SK-N-SH (cell line): ENCODE measurements at places on chromosomes 1 and 21. TPM values are rescaled to one million over a fixed set of nuclear protein-coding genes. Genes with fewer than 3 reads are reported as not detected.

IFI44 gene
- polyA plus RNA-seq: 6.5 and 8.7 TPM in 2 replicates

HMCN1 gene
- 59.5 and 92.6 TPM in 2 replicates for polyA plus RNA-seq

SPRR2E gene
- not detected in 2 replicates for polyA plus RNA-seq

DNA sequence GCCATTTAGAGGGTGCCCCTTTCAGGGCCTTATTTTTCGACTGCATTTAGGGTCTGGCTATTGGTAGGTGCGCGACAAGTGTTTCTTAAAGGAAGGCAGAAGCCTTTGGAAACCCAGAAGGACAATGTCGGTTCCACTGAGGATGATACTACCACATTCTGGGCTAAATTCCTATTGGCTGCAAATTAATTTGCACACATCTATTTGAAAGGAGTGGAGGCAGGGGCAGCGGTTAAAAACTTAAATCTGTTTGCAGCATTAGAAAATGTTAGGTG, 1.1 kb downstream of the PATJ start:
- no peaks in the 10 kb centered on the region for H3K36me3 ChIP-seq
- H3K27me3 ChIP-seq: no peaks in the 10 kb centered on the region
- peak overlapping the region; percentile 67; the same call in 1 of the 2 replicates for H3K27ac ChIP-seq
- peaks cover 5% of the 10 kb centered on the region; the same call in 1 of the 2 replicates for H3K4me1 ChIP-seq

DNA sequence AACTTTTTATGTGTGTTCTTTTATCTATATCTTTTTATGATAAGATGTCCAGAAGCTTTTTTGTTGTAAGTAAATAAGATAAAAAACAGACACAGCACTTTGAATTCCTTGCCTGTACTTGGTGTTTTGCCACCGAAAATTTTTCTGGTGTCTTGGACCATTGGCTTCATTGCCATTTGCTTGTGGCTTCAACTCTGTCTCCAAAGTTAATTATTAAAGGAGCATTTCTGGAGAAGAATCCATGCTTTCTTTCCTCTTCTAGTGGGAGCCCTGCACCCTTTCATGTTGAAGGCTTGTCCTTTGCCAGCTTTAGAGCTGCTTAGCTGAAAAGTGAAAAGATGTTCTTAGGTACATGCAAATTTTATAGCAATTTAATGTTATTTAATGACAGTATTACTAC, 112.2 kb downstream of the DYRK1A start:
- no peak for DNase-seq
- H3K27ac ChIP-seq: no peak overlapping the region
- no peak overlapping the region for H3K4me3 ChIP-seq
- H3K36me3 ChIP-seq: peaks cover 42% of the 10 kb centered on the region
- no peaks in the 10 kb centered on the region for H3K4me1 ChIP-seq
- H3K27me3 ChIP-seq: no peaks in the 10 kb centered on the region

- H3K36me3 ChIP-seq: peaks cover 45% of the 10 kb centered on the region
- DNase-seq: no peak
- no peaks in the 10 kb centered on the region for H3K27me3 ChIP-seq
- H3K4me3 ChIP-seq: no peak overlapping the region
- H3K27ac ChIP-seq: no peak overlapping the region
- H3K4me1 ChIP-seq: no peaks in the 10 kb centered on the region; the same call in 1 of the 2 replicates
These were observed 27.1 kb downstream of the MTF2 start for GRCh38 chr1:93106226-93106625.

- 0 out of 2 replicates have a peak, but pooled peaks cover 3% of the 10 kb centered on the region for H3K4me1 ChIP-seq
- peak; percentile 77 for DNase-seq
- peak within 1 kb of the TSS; percentile 70 for H3K4me3 ChIP-seq
- H3K36me3 ChIP-seq: no peaks in the 10 kb centered on the region
- no peaks in the 10 kb centered on the region for H3K27me3 ChIP-seq
These were observed at the start of gene PTGER3 for GRCh38 chr1:71047635-71048607. Gene PTGER3, minus strand, starts transcription at chr1:71047816. Its CDS starts 239 bp downstream, at chr1:71047577.

GRCh38 chr21:42534421-42535378, 21.0 kb downstream of the SLC37A1 start:
- DNase-seq: peak; percentile 49
- H3K36me3 ChIP-seq: no peaks in the 10 kb centered on the region
- no peaks in the 10 kb centered on the region for H3K27me3 ChIP-seq
- H3K4me3 ChIP-seq: no peak overlapping the region
- no peak overlapping the region for H3K27ac ChIP-seq

- no peak overlapping the region; the same call in 1 of the 2 replicates for H3K27ac ChIP-seq
- no peak for DNase-seq
- no peaks in the 10 kb centered on the region for H3K27me3 ChIP-seq
- H3K36me3 ChIP-seq: peaks cover 82% of the 10 kb centered on the region
- H3K4me1 ChIP-seq: no peaks in the 10 kb centered on the region
These were observed 34.0 kb upstream of the SLC45A3 start for GRCh38 chr1:205714190-205714905.

GRCh38 chr1:97989094-97989680, 68.4 kb upstream of the DPYD start:
- DNase-seq: no peak
- peaks cover 5% of the 10 kb centered on the region for H3K4me1 ChIP-seq
- H3K27me3 ChIP-seq: no peaks in the 10 kb centered on the region
- peaks cover 7% of the 10 kb centered on the region; the same call in 1 of the 2 replicates for H3K36me3 ChIP-seq
- no peak overlapping the region; the same call in 1 of the 2 replicates for H3K27ac ChIP-seq
- no peak overlapping the region for H3K4me3 ChIP-seq

- no peaks in the 10 kb centered on the region for H3K36me3 ChIP-seq
- no peak for DNase-seq
- H3K4me3 ChIP-seq: no peak overlapping the region
- H3K4me1 ChIP-seq: peaks cover 2% of the 10 kb centered on the region
These were observed 342.5 kb upstream of the ADGRL2 start for GRCh38 chr1:81458186-81458585.

DNA sequence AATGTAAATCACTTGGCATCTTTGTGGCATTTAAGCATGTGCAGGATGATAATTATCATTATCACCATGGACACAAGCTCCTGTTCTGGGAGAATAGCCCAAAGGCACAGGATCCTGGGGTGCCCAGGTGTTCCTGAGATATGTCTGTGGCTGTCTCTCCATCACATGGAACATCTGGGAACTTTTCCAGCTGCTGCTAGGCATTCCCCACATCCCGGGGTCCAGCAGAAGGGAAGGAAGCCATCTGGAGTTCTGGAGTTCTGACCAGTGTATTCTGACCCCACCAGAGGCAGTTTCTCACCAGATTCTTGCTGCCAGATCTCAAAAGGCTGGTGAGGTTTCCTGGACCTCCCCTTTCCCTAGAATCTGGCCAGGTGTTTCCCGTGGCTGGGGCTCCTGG, 259.7 kb upstream of the VAMP3 start:
- no peak overlapping the region for H3K27ac ChIP-seq
- H3K36me3 ChIP-seq: no peaks in the 10 kb centered on the region
- DNase-seq: peak; percentile 67
- H3K4me3 ChIP-seq: no peak overlapping the region

GRCh38 chr1:42305639-42306038, 29.4 kb downstream of the FOXJ3 start:
- no peak for DNase-seq
- no peak overlapping the region for H3K27ac ChIP-seq
- H3K27me3 ChIP-seq: no peaks in the 10 kb centered on the region
- H3K36me3 ChIP-seq: peaks cover 7% of the 10 kb centered on the region

DNA sequence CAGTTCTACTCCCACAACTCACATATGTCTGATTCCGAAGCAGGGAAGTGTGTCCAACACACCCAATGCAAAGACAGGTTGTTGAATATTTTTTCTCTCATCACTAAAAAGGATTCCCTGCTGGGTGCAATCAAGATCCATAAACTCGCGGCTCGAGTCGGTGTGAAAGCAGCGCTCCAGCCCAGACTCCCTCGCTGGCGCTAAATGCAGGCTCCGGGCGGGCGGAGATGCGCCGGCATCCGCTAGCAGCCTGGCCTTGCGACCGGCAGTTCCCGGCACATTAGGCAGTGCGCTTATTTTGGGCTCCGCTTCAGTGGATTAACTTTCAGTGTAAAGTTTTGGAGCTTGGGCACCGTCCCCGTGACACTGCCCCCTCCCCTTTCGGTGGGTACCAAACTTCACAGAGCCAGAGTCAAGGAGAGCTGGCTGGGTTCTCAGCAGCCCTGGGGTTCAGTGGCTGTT, 87.7 kb upstream of the POU3F1 start:
- no peaks in the 10 kb centered on the region for H3K36me3 ChIP-seq
- H3K27ac ChIP-seq: no peak overlapping the region
